ENCODE measurements at places on chromosomes 5 and 9. TPM values are rescaled to one million over a fixed set of nuclear protein-coding genes. Genes with fewer than 3 reads are reported as not detected.

DNA sequence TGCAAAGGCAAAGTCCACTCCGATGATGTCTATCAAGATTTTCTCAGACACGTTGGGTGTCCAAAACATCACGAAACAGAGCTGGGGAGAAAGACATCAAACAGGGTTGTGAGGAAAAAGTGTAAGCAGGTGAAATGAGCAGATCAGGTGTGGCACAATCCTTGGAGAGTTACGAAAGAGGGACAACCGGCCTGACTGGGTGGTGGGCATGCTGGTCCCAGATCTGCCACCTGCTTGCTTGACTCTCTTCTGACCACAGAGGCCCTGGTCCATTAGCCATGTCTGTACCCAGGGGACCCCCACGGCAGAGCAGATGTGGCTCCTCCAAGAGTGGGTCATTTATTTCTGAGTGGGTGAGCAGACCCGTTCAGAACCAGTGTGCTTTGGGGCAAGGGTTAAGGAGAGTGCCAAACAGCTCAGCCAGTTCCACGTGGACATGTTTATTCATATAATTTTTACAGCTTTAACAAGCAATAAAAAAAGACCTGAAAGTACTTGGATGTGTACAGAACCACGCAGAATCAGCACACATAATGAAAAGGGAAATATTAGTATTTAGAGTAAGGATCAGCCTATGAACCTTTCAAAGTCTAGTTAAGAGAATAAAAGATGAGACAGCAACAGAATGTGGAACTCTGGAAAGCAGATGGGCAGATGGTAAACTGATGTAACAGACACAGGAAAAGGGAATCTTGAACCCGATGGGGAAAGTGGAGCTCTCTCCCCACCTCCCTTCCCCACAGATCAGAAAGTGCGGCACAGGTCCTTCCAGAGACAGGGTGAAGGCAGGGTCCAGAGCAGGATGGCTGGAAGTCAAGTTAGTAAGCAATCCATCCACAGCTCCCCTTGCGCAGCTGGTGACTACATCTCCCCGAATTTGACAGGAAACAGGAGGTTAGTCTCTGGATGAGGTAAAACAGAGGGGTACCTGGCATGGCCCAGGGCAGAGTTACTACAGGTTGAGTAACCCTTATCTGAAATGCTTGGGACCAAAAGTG, 52.5 kb downstream of the OTULIN start:
- no peak for DNase-seq

DNA sequence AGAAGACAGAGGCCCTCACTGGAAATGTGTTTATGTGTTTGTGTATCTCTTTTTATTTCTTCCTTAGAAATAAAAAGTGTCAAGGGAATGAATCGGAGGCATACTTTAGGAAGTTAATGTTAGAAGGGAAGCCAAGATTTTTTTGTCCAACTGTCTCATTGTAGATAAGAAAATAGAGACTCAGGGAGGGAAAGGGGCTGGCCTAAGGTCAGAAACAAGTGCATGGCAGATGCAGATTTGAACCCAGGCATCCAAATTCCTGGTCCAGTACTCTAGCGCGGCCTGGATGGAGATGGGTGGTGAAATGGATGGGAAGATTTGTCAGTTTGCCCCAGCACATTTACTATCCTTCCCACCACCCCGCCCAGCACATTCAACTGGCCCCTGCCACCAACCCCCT, 19.8 kb upstream of the TNIP1 start:
- no peak for DNase-seq

DNA sequence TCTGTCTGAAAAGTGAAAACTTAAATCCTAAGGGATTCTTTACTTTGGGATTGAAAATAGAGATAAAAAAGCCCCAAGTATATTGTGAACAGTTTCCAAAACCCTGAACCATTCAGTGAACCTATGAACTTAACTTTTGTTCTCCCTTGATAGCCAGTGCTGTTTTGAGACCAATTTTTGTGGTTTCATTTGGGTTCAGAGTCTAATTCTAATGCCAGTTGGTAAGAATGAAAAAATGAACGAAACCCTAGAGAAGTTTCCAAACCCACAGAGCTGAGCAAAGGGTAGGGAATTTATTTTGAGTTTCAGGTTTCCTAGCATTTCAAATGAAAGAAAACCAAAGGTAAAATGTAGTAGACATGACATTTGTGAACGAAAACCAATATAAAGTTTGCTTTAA, 1366.8 kb downstream of the EFNA5 start:
- DNase-seq = no peak

PRLR gene
- 8.2 TPM for total RNA-seq

GRCh38 chr9:130072515-130073235, 19.0 kb downstream of the GPR107 start:
- DNase-seq = no peak

GRCh38 chr9:105445203-105445881, 2.5 kb upstream of the FSD1L start:
- DNase-seq = no peak

FOXD4L4 gene
- not detected for total RNA-seq

IFNB1 gene
- not detected for total RNA-seq

- DNase-seq = no peak
These were observed 170.0 kb downstream of the SEC61B start for GRCh38 chr9:99391937-99392594.

DNA sequence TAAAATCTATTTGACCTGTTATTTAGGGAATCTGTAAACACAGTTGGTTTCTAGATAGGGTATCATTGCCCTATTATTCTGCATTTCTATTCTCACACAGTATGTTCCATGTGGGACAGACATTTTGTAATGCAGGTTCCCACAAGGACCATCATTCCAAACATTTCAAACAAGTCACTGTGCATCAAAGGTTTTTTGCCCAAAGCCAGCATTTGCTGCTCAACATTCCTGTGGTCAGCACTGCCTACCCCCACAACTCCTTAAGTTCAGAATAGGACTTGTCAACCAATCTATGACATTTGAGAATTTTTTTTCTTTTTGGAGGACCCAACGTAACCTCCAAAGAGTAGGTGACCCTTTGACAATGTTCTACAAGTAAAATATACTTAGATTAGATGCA, 95.7 kb downstream of the LPAR1 start:
- DNase-seq = no peak

PPP3R2 gene
- total RNA-seq = not detected

GRCh38 chr5:128276537-128277216, 193.1 kb downstream of the SLC12A2 start:
- no peak for DNase-seq

RAB3C gene
- not detected for total RNA-seq

SH2D3C gene
- not detected for total RNA-seq

GRCh38 chr9:126885131-126885641, 24.7 kb downstream of the ZBTB34 start:
- no peak for DNase-seq

DNA sequence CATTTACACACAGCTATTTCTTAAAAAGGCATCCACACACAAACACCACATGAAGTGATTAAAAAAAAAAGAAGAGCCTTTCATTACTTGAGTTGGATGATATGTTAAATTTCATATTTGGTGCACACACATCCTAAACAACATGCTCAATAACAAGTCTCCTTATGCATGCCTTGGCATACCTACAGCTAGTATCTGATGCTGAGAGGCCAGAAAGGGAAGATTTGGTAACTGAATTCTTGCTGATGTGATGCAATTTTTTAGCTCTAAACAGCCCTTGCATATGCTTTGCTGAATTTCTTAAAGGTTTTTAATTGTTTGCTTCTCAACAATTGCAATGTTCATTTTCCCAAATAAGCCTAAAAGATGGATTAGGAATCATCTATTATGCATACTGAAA, 338.8 kb downstream of the ARL15 start:
- no peak for DNase-seq

DNA sequence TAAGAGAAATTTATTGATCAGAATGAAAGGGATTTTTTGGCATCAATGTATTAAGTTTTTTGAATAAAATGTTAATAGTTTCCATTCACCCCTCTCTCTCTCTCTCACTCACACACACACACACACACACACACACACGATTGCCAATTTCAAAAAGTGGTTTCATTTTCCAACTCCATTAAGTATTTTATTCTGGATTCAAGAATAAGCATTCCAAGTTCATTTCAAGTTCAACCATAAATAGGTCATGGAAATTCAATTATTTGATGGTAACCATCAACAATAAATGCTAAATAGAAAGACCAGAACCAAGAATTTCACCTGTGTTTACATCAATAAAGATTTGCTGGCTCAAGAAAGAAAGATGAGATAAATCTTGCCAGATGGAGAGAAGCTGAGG, 171.6 kb downstream of the ADAMTS12 start:
- DNase-seq = no peak

GRCh38 chr5:173535166-173535975, 81.1 kb downstream of the BOD1 start:
- DNase-seq = no peak

SYNPO gene
- total RNA-seq = 0.44 TPM

PCDHB11 gene
- 0.23 TPM for total RNA-seq

IL13 gene
- not detected for total RNA-seq

- peak; percentile 70 for DNase-seq
These were observed 13.9 kb downstream of the NR2F1 start for GRCh38 chr5:93596676-93597490.

GRCh38 chr5:7850395-7851239, at the start of gene CFAP90:
TSS of gene CFAP90 (minus strand) at chr5:7851133. CDS start at chr5:7851021, 112 bp downstream.
- DNase-seq = no peak

DNA sequence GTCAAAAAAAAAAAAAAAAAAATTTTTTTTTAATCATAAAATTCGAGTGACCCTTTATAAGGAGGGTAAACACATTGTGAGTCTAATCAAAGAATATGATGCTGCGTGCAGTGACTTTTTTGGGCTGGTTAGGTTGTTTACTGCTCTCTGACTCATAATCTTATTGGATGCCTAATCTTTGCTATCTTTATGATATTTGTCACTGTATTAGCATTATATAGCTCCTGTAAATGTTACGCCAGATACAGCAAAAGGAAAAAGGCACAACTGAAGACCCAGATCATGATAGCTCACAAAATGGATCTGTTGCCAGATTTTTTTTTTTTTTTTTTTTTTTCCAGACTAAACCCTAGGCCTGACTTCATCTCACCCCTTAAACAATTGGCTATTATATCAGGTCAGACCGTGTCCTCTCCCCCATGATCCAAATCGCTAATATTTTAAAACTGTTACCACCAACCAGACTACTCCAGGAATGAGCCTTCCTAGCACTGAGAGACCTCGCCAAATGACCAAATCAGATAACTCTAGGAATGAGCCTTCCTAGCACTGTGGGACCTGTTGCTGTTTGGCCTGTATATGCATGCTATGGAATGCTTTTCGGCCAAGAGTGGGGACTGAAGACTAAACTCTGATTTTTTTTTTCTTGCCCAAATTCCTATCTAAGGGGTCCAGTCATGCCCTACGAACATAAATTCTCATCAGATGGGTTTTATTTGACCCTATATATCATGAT, 131.7 kb upstream of the MYO10 start:
- DNase-seq = no peak

- no peak for DNase-seq
These were observed 271.7 kb upstream of the TLE4 start for GRCh38 chr9:79300068-79300467.

PCDHGA9 gene
- 0.31 TPM for total RNA-seq

GRCh38 chr9:108618906-108619550, 236.8 kb downstream of the ACTL7B start:
- no peak for DNase-seq

GRCh38 chr5:77066184-77066583, 20.9 kb downstream of the ZBED3 start:
- no peak for DNase-seq

TAF11L10 gene
- total RNA-seq = not detected

NRG2 gene
- not detected for total RNA-seq

All from HT-29 (cell line).